Upper lobe of left lung (tissue), 6 donors: ENCODE measurements at places on chromosomes 2 and 18.

GRCh38 chr2:30665761-30666265 lies 141.4 kb downstream of the CAPN13 start:
- H3K4me3 ChIP-seq = no peak overlapping the region
- no peaks in the 10 kb centered on the region for H3K36me3 ChIP-seq
- no peaks in the 10 kb centered on the region for H3K27me3 ChIP-seq
- DNase-seq = no peak

DNA sequence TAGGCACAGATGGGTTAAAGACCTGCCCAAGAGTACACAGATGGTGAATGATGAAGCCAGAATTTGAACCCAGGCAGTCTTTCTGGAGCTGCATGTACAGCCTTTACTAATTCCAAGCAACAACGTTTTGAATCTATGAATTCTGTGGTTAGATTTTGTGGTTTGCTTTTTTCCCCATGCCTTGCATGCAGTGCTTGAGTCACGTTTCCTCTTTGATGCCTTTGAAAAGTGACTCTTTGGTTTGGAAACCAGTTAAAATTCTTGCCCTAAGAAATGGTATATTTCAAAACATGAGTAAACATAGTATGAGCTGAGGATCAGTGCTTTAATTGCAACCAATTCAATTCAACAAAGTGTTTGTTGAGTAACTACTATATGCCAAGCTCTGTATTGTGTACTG lies 48.2 kb upstream of the PPM1B start:
- no peaks in the 10 kb centered on the region for H3K36me3 ChIP-seq
- no peak for DNase-seq
- no peaks in the 10 kb centered on the region for H3K4me1 ChIP-seq

GRCh38 chr2:21260311-21260710 lies 136.5 kb downstream of the TDRD15 start:
- no peaks in the 10 kb centered on the region for H3K36me3 ChIP-seq
- H3K4me1 ChIP-seq = no peaks in the 10 kb centered on the region
- H3K27me3 ChIP-seq = no peaks in the 10 kb centered on the region
- DNase-seq = no peak
- no peak overlapping the region for H3K27ac ChIP-seq

DNA sequence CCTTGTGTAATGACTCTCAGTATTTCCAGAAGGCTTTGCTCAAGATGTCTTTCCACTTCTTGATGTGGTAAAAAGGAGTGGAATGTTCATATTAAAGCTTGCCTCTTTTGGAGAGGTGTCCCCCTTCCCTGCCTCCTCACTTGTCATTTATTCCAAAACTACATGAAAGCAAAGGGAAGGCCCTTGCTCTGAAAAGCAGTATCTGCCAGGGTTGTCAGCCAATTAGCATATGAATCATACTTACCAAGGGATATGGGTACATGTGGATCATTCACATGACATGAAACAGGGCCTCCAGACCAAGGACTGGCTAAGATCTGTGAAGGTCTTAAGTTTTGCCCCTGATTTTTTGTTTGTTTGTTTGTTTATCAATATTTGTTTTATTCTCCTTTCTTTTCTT lies 31.3 kb downstream of the ANXA4 start:
- peaks cover 42% of the 10 kb centered on the region for H3K4me1 ChIP-seq
- peak overlapping the region; percentile 80 for H3K27ac ChIP-seq
- no peak for DNase-seq
- H3K36me3 ChIP-seq = no peaks in the 10 kb centered on the region

DNA sequence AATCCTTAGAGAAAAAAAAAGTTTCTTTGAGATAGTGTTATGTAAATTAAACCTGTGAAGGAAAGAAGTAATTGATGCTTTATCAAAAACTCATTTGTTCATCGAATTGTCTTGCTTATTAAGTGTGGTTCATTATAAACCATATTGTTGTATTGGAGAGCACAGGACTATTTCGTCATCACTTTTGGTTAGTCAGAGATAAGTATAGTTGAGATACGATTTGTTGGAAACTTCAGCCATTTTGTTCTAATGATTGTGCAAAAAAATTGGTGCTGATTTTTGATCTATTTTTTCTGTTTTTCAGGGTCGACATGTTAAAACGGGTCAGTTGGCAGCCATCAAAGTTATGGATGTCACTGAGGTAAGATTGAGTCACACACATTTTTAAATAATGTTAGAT lies 92.9 kb downstream of the MAP4K4 start:
- no peak overlapping the region for H3K4me3 ChIP-seq
- no peaks in the 10 kb centered on the region for H3K27me3 ChIP-seq
- H3K27ac ChIP-seq = peak overlapping the region; percentile 33
- H3K36me3 ChIP-seq = no peaks in the 10 kb centered on the region

- peaks cover 13% of the 10 kb centered on the region for H3K36me3 ChIP-seq
- no peak for DNase-seq
- no peak overlapping the region for H3K27ac ChIP-seq
- H3K27me3 ChIP-seq = no peaks in the 10 kb centered on the region
Observed at GRCh38 chr18:35703043-35703688, 121.6 kb downstream of the GALNT1 start.
